ENCODE measurements at places on chromosomes 5 and 9.
A peak's percentile ranks its signal among the peaks of the same experiment; 100 is the strongest.

GRCh38 chr9:34927061-34927460, 31.0 kb upstream of the PHF24 start:
- DNase-seq = no peak

GRCh38 chr5:176533390-176533789, 3.8 kb downstream of the RNF44 start:
- DNase-seq = no peak

- peak; percentile 63 for DNase-seq
These were observed 1.9 kb upstream of the IL13 start for GRCh38 chr5:132655821-132656773.

DNA sequence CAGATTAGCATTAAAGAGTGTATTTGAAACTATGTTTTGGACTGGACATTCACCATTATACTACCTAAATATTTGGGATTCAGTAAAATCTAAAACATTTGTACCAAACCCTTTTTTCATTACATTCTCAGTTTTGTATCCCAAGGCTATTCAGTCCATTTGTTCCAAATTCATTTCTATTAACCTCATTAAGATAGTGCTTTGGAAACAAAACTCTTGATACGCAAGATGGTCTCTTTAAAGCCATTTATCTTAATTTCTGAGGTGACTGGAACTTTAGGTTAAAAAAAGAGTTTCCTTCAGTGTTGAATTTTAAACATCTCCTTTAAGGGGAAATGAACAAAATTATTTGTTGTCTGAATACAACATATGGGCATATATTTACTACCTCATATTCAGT, 702.5 kb upstream of the GRAMD2B start:
- no peak for DNase-seq

GRCh38 chr5:99088309-99088708, 159.5 kb upstream of the CHD1 start:
- DNase-seq = no peak

DNA sequence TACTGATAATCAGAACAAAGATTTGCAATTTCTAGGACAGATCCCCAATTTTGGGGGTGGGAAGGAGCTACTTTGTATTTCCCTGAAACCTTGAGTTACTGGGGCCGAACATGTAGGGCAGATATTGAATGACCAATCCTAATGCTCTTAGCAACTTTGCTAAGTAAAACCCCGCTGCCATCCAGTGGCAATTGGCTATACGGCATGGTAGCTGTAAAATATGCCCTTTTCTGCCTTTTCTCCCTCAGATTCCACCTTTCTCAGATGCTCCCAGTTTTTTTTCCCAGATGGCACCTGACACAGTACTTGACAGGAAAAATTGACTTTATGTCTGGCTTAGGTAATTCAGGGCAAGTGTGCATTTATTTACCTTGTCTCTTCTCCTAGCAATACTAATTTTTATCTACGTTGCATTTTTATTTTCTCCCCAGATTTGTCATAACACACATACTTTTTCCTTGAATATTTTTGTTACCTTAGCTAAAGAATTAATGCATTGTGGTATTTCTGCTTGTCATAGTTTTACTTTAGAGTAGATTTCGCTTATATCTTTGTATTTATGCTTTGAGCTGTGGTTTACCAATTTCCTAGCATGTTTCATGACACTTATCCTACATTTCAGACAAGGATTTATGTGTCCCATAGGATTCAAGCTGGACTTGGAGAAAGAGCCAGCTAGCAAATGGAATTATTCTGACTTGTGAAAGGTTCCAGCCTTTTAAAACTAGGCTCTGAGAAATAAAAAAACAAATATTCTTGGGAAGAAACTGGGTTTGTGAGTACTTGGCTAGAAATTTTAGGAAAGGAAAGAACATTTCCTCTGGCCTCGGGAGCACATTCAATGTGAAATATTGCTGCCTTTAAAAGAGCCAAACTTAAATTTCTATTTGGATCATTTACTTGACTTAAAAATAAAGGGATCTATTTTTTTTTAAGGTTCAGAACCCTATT, 37.4 kb downstream of the PIK3R1 start:
- DNase-seq = peak; percentile 63

- DNase-seq = no peak
These were observed 1294.2 kb downstream of the EFNA5 start for GRCh38 chr5:106376522-106376921.
